IMR-90 (cell line): ENCODE measurements at places on chromosomes 11 and 22. TPM values are rescaled to one million over a fixed set of nuclear protein-coding genes. Genes with fewer than 3 reads are reported as not detected.

Gene DLG2
- 0.36 and 0.56 TPM in 2 replicates for total RNA-seq

Gene CNGA4
- total RNA-seq, result under 0.01 TPM in 1 of 2 replicates, not detected in the other

DNA sequence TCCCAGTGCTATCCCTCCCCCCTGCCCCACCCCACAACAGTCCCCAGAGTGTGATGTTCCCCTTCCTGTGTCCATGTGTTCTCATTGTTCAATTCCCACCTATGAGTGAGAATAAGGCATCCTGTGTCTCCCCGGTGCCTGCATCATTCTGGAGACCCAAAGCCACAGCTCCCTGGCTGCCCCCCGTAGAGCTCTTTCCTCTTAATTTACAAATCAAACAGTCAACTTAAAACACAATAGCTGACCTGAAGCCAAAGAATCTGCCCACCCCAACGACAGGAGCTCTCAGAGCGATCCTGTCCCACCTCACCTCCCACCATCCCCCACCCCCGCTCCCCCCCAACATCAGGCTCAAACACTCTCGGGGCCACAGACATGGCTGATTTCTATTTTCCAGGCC is 558.3 kb downstream of the BRD1 start:
- H3K4me3 ChIP-seq, result no peak overlapping the region
- H3K27ac ChIP-seq, result no peak overlapping the region
- H3K36me3 ChIP-seq, result no peaks in the 10 kb centered on the region
- no peaks in the 10 kb centered on the region for H3K27me3 ChIP-seq
- DNase-seq, result no peak

DNA sequence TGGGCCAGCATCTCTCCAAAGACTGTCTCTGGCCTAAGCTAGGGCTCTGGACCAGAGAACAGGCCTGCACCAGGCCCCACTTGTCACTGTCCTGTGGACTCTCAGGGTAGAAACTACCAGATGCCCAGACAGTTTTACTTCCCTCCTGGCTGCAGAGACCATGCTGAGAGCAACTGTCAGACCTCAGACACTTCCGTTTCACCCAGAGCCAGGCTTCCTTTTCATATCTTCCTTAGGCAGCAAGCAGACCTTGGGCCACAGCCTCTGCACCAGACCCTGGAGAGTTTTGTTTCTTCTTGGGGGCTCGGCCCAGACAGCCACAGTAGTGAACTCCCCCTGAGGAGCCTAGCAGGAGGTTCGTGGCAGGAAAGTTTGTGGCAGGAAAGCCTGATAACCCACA is 12.1 kb upstream of the FCHSD2 start:
- DNase-seq, result no peak
- peaks cover 30% of the 10 kb centered on the region for H3K4me1 ChIP-seq
- no peaks in the 10 kb centered on the region for H3K27me3 ChIP-seq
- H3K27ac ChIP-seq, result no peak overlapping the region
- H3K4me3 ChIP-seq, result no peak overlapping the region

DNA sequence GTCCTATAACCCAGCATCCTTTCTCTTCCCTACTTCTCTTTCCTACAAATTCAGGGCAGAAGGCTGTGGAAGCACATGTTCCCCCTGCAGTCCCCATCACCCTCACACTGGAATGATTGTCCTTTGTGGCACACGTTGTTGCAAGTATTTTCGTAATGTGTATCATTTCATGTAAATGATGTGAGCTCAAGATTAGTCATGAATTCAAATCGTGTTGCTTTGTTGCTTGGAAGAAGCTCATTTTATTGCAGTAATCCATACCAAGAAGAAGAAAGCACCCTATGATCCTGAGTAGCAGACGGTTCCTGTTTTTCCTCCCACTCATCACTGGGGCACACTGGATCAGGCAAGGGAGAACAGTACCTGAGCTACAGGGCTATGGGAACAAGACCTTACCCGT is 173.4 kb downstream of the NCAM1 start:
- no peak overlapping the region for H3K4me3 ChIP-seq
- no peaks in the 10 kb centered on the region for H3K4me1 ChIP-seq
- no peak overlapping the region for H3K27ac ChIP-seq
- no peak for DNase-seq

GRCh38 chr11:83785942-83786341 is 499.8 kb upstream of the CCDC90B start:
- H3K27ac ChIP-seq, result no peak overlapping the region
- no peak overlapping the region for H3K4me3 ChIP-seq
- no peaks in the 10 kb centered on the region for H3K4me1 ChIP-seq

- no peaks in the 10 kb centered on the region for H3K4me1 ChIP-seq
- H3K36me3 ChIP-seq, result no peaks in the 10 kb centered on the region
- H3K27me3 ChIP-seq, result no peaks in the 10 kb centered on the region
These were observed 475.2 kb downstream of the JRKL start for GRCh38 chr11:96865020-96865419.

GRCh38 chr11:128904656-128905344 is 13.6 kb downstream of the KCNJ5 start:
- H3K4me1 ChIP-seq, result peaks cover 24% of the 10 kb centered on the region
- no peak overlapping the region; the same call in 1 of the 2 replicates for H3K27ac ChIP-seq
- H3K36me3 ChIP-seq, result no peaks in the 10 kb centered on the region
- H3K27me3 ChIP-seq, result no peaks in the 10 kb centered on the region
- no peak for DNase-seq
